ENCODE measurements at places on chromosomes 4 and X.

DNA sequence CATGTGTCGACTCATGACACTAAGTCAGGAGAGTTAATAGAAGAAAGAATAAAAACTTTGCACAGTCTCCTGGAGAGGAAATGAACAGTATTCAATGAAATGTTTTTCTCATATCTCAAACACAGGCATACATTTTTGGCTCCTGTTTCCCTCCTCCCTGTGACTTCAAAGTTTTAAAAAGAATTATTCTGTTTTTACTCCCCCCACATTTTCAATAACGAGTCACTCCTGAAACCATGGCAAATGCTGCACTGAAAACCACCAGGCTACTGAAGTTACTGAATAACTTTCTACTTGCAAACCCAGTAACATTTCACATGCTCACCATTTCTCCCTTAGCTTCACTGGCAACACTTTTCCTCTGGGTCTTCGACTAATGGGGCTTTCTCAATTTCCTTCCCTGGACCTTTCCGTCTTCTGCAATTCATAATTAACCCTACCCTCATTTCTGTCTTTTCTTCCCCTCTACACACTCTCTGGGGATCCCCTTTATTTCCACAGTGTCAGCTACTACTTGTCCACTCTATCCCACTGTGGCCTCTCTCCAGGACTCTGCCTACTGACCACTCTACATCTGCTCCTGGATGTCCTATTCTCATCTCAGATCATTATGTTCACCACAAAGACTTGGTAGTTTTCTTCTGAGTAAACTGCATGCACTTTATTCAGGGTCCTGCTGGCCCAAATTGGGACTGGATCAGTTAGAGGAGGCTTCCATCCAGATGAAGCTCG, 225.8 kb upstream of the ETNPPL start:
- H3K27ac ChIP-seq, result no peak overlapping the region
- H3K4me1 ChIP-seq, result no peaks in the 10 kb centered on the region
- no peak overlapping the region for H3K4me3 ChIP-seq
- DNase-seq, result no peak

DNA sequence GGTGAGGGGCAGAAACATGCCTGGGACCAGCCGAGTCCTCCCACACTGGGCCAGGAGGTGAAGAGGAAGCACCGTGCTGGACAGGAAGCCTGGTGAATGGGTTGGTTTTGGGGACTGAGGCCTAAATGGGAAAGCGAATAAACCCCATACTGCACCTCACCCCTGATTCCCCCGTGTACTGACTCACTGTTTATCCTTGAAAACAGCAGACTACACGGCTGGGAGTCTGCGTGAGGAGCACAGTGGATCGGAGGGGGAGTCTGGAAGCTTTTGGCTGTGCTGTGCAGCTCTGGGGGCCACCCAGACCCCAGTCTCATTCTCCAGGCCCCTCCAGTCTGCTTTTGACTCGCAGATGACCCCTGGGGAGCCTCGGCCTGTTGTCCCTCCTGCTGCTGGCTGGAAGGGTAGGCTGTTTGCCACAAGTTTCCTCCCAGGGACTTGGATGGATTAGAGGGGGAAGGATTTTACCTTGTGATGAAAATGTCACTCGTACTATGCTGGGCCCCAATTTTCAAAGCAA, 90.0 kb downstream of the PSAPL1 start:
- H3K4me3 ChIP-seq, result no peak overlapping the region
- H3K27me3 ChIP-seq, result no peaks in the 10 kb centered on the region
- 0 out of 2 replicates have a peak, but pooled peaks cover 7% of the 10 kb centered on the region for H3K4me1 ChIP-seq
- no peaks in the 10 kb centered on the region for H3K36me3 ChIP-seq
- no peak overlapping the region for H3K27ac ChIP-seq
- no peak for DNase-seq

DNA sequence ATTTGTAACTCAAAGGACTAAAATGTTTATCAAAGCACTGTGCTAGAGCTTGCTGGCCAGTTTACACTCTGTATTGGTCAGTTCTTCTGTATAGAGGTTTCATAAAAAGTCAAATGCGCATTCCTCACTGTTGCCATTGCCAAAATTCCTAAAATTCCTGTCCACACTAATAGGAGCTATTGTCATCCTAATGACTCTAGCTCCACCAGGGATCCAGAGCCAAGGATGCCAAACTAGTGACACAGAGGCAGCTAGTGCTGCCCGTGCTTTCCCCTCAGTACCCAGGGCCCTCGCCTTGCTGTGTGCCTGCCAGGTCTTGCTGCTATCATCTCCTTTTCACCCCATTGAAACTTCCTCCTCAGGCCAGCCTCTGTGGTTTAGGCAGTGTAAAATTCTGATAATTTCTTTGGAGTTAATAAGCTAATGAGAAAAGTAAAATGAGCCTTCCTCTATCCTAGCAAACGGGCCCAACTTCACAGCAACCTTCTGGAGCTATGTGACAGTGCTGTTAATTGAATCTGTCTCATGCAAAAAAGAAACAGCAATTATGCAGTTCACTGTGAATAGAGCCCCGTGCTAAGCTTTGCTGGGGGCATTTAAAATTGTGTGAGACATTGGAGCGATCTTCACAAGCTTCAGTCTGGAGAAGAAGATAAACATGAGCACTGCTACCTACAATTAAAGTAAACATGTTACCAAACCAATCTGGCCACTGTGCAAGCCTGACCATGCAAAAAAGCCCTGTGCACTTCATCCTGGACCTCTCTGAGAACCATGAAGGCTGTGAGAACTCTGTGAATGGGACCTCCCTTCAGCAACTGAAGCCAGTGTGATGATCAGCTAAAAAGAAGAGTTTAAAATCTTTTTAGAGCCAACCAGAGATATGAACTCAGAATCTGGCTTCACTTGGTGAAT, 43.1 kb upstream of the FGF2 start:
- no peaks in the 10 kb centered on the region for H3K36me3 ChIP-seq
- DNase-seq, result no peak
- H3K4me3 ChIP-seq, result peak overlapping the region; percentile 18
- no peaks in the 10 kb centered on the region for H3K4me1 ChIP-seq
- peak overlapping the region; percentile 79 for H3K27ac ChIP-seq

- no peak overlapping the region for H3K27ac ChIP-seq
- no peaks in the 10 kb centered on the region for H3K36me3 ChIP-seq
- no peak for DNase-seq
Measured at GRCh38 chr4:138487230-138487629, 245.1 kb upstream of the SLC7A11 start.

DNA sequence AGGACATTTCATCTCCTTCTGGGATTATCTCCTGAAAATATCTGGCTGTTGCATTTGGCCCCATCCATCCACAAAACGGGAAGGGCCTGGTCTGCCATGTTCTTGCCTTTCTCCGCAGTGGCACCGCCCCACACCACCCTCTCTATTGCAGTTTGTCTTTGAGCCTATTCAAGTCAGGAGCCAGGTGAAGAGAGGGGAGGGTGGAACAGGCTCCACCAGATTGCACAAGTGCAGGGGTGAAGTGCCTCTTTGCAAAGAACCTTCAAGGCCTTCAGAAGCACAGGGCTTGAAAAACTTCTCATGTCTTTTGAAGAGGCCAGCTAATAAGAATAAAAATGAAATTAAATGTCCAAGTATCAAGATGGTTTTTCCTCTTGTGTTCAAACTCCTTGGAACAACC, 28.7 kb downstream of the RS1 start:
- peaks cover 2% of the 10 kb centered on the region for H3K36me3 ChIP-seq
- H3K4me1 ChIP-seq, result no peaks in the 10 kb centered on the region
- no peak overlapping the region for H3K4me3 ChIP-seq
- no peaks in the 10 kb centered on the region for H3K27me3 ChIP-seq
- DNase-seq, result no peak
- H3K27ac ChIP-seq, result no peak overlapping the region

DNA sequence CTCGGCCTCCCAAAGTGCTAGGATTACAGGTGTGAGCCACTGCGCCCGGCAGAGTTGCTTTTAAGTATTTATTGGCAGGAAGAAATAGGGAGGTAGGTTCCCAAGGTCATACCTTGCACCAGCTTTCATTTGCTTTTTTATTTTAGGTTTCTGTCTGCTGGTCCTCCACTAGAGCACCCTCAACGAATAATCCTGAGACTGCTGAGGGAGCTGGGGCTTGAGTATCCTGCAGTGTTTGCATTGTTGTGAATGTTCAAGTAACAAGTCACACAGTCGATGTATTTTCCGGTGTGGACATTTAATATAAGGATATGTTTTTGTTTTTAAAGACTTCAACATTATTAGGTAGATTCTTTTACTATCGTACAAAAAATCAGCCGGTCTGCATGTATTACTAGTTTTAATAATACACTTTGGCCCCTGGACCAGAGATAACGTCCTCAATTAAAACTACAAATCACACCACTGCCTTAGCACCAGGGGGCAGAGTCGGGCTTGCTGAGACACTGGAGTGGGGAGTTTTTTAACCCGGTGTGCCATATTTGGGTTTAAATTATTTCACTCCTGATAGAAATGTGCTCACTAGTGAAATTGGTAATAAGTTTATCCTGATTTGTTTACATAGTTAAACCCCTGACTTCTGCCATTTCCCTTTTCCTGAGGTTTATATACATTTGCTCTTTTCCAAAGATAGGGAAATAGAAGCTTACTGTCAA, 11.6 kb downstream of the SMIM20 start:
- H3K27ac ChIP-seq, result no peak overlapping the region
- H3K36me3 ChIP-seq, result peaks cover 4% of the 10 kb centered on the region
- peak; percentile 64 for DNase-seq
- no peaks in the 10 kb centered on the region for H3K27me3 ChIP-seq

GRCh38 chr4:663438-664428, 10.3 kb downstream of the ATP5ME start:
- H3K36me3 ChIP-seq, result no peaks in the 10 kb centered on the region
- no peaks in the 10 kb centered on the region for H3K27me3 ChIP-seq
- H3K27ac ChIP-seq, result peak overlapping the region; percentile 82

DNA sequence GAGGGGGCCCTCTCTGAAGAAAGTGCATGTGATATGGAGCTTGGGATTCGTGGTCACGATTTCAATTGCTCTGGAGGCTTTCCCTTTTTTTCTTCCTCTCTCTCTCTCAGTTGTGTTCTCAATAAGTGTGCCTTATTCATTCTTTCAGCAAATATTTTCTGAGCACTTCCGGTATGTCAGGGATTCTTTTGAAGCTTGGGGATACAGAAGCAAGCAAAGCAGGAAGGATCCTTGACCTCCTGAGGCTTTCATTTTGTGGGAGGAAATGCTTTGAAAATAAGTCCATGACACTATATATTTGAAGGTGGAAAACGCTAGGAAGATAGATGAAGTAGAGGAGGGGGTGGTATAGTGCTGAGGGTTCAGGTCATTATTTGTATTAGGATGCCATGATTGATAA, 12.6 kb upstream of the GABRE start:
- H3K4me3 ChIP-seq, result no peak overlapping the region
- no peak overlapping the region for H3K27ac ChIP-seq
- no peaks in the 10 kb centered on the region for H3K36me3 ChIP-seq
- DNase-seq, result no peak

GRCh38 chr4:8573266-8573665, 6.9 kb upstream of the GPR78 start:
- no peaks in the 10 kb centered on the region for H3K36me3 ChIP-seq
- no peak overlapping the region for H3K27ac ChIP-seq
- H3K27me3 ChIP-seq, result no peaks in the 10 kb centered on the region
- no peaks in the 10 kb centered on the region for H3K4me1 ChIP-seq
- H3K4me3 ChIP-seq, result no peak overlapping the region

GRCh38 chr4:92634882-92635281, 331.1 kb downstream of the GRID2 start:
- DNase-seq, result no peak
- no peaks in the 10 kb centered on the region for H3K27me3 ChIP-seq
- no peak overlapping the region for H3K27ac ChIP-seq

DNA sequence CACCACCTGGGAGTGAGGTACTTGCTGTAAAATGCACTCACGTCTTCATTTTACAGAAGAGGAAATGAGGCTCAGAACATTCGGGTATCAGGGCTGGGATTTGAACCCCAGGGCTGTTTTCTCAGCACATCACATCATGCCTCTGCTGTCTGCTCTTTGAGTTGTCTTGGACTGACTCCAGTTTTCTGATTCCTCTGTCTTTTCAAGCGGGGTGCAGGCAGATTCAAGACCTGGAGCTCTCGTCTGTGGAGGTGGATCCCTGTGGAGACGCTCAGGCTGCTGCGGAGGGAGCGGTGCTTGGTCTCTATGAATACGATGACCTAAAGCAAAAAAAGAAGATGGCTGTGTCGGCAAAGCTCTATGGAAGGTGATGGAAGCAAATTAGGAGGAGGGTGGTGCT, 6.3 kb downstream of the LAP3 start:
- peaks cover 24% of the 10 kb centered on the region for H3K36me3 ChIP-seq
- no peak overlapping the region for H3K27ac ChIP-seq
- no peak for DNase-seq

- H3K27ac ChIP-seq, result no peak overlapping the region
- no peaks in the 10 kb centered on the region for H3K27me3 ChIP-seq
- H3K4me3 ChIP-seq, result no peak overlapping the region
- H3K36me3 ChIP-seq, result no peaks in the 10 kb centered on the region
Measured at GRCh38 chrX:106957856-106958255, 37.7 kb downstream of the CLDN2 start.

All from SK-N-SH (cell line).